ENCODE measurements at places on chromosomes 6 and 20.

DNA sequence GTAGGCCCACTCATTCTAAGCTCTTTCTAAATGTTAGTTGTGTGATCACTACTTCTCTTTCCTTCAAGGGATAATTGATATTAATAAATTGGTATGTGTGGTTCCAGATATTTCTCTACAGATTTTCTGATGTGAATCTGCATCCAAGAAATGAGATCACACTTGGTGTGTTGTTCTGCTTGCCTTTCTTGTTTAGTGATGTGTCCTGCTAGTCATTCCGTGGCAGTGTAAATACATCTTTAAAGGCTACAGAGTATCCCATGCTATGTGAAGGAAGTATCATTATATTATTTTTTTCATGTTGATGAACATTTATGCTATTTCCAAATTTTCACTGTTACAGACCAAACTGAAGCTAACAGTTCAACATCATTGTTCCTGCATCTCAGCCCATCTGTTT, 13.2 kb downstream of the CDH26 start:
- DNase-seq = no peak

DNA sequence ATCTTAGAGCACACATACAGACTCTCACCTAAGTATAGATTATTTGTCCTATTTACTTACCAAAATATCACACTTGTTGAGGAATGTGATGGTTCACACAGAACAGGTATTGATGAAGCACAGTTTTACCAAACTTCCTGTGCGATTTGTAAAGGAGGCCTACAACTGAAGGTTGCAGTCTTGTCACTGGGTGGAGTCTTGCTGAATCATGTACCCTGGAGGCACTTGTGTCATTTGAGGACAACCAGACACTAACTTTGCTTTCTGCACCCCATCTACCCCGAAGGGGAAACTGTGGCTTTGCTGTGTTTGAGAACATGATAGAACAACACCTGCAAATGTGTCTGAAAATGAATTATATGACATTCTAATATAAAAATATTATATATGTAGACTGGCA, 32.4 kb upstream of the HINT3 start:
- peak; percentile 50 for DNase-seq

- DNase-seq = no peak
These were observed 7.9 kb upstream of the OSER1 start for GRCh38 chr20:44218446-44218845.

DNA sequence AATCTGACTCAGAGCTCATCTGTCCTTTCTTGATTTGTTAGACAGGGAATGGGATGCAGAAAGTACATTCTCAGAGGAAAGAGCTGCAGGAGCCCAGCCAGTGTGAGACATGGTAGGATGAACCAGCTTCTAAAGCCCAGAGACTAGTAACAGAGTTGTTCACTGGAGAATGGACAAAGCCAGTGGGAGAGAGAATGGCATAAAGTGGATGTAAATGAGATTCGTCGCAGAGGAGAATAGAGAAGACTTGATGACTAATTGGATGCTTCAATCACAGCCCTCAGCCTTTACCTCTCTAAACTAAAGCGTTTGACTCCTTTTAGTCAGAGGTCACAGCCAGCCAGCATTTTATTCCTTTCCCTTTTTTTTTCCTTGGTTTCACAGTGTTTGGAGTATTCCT, 25.5 kb upstream of the L3MBTL3 start:
- no peak for DNase-seq

- DNase-seq = no peak
These were observed 74.1 kb upstream of the HDDC2 start for GRCh38 chr6:125375821-125376220.

- no peak for DNase-seq
These were observed 125.9 kb upstream of the TRAF3IP2 start for GRCh38 chr6:111731456-111732195.

All from T47D (cell line).